Esophagus squamous epithelium (tissue), 5 donors: ENCODE measurements at places on chromosomes 11 and 22.

- no peak for DNase-seq
These were observed 55.3 kb downstream of the TRMU start for GRCh38 chr22:46390652-46391301.

- DNase-seq: no peak
These were observed 103.8 kb downstream of the CEP164 start for GRCh38 chr11:117431436-117431835.

DNA sequence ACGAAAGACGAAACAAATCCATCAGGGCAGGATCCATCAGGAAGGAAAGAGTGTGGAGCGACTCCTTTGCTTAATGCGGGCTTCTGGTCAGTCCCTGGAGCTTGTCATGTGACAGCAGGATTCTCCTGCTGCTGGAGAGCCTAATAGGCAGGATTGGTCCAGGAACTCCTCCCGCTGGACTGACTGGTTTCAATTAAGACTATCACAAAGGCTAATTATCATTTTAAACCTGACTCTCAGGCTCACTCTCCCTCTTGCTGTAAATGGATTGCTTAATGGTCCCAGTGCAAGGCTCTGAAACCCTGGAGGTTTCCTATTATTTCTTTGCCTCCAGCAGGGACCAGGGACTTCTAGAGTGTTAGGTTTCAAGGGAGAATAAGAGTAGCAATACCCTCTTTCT, 493.8 kb downstream of the NTM start:
- DNase-seq: no peak

GRCh38 chr11:1848640-1849430, 4.0 kb upstream of the LSP1 start:
- DNase-seq: no peak

GRCh38 chr11:94700622-94701021, 67.5 kb upstream of the AMOTL1 start:
- DNase-seq: no peak

DNA sequence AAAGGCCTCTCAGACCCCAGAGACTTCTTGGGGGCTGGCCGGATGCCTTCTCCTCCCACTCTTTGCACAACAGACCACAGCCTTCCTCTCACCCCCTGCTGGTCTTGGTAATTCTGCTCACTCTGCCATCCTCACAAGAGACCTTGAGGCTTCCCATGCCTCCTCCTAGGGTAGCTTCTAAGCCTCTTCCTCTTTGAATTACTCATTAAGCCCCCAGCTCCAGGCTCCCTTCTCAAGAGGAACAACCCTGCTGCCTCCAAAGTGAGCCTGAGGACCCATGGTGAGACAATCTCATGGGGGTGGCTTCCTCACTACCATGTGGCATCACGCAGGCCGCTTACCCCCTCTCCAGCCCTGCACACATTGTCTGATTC, 184.6 kb upstream of the SYT13 start:
- DNase-seq: no peak

- no peak for DNase-seq
These were observed 1676.0 kb upstream of the RAG2 start for GRCh38 chr11:38274031-38274430.
